OCI-LY7 (cell line): ENCODE measurements at places on chromosomes 4 and X.
A peak's percentile ranks its signal among the peaks of the same experiment; 100 is the strongest.

DNA sequence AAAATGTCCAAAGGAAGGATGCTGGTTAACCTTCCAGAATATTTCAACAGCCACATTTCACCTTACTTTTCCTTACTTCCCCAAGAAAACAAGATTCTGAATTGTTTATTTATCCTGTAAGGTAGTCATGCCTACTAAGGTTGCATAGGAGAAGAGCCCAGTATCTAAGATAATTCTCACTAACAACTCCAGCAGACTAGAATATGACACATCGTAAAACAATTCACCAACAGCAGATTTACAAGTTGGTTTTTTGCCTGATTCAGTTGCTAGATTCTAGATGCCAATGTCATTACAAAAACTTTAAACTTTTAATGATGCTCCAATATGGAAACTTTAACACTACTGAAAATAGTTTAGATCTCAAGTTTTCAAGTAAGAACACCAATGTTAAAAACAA, 176.4 kb downstream of the IL13RA2 start:
- DNase-seq = no peak

- DNase-seq = peak; percentile 82
Measured at GRCh38 chr4:140151699-140152012, 2.3 kb downstream of the MAML3 start.

DNA sequence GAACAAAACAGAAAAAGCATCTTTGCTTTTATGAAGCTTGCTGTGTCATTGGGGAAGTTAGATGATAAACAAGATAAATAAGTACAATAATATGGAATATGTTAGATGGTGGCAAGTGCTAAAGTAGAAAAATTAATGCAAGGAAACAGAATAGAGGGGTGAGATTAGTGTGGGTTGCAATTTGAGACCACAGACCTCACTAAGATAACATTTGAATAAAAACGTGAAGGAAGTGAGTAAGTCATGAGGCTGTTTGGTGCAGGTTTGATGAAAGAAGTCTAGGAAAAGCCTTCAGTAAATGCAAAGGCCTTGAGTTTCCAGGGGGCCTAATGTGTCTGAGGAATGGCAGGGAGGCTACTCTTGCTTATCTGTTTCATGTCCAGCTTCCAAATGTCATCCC, 102.5 kb downstream of the CFAP299 start:
- no peak for DNase-seq

GRCh38 chr4:26178854-26179253, 142.0 kb upstream of the RBPJ start:
- DNase-seq = no peak

DNA sequence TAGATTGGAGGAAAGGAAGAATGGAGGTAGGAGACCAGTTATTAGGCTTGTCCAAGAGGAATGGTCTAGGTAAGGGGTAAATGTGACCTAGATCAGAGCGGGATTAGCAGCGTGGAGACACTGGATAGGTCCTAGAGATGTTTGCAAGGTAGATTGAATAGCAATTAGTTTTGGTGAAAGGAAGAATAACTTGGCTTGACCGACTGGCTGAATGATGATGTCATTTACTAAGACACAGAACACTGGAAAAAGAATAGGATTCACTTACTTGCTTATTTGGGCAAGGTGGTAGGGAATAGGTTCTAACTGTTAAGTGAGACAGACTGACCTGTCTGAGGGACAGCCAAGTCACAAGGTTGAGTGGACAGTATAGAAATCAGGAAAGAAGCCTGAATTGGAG, 71.3 kb downstream of the VEGFC start:
- DNase-seq = no peak

DNA sequence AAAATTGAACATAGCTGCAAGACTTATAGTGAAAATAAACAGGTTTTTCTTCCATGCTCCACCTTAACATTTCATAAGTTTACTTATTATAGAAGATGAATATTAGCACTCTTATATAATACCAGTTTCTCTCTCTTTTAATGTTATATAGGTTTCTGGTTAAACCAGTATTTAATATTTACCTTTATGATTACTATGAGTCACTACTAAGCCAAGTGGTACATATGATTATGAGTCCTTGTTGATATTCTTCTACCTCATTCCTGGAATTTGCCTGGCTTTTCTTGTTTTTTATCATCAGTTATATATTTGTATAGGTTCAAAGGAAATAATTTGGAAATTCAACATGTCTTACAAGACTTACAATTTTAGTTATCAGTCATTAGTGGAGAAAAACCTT, 89.9 kb upstream of the MAOA start:
- no peak for DNase-seq

- DNase-seq = no peak
Measured at GRCh38 chr4:42225286-42225685, 72.8 kb upstream of the BEND4 start.

DNA sequence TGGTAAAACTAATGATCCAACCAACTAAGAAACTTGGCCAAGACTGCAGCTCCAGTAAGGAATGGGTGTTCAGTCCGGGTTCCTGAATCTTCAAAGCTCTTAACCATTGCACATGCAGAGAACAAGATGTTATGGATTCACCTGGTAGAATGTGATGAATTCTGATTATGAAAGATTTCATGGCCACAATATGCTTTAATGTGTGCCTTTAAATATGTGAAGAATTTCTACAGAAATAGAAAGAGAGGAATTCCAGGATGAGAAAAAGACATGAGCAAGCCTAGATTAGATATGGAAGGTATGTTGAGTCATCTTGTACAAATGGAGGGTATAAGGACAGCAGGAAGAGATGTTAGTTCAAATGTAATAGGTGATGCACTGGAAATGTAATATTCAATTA, 472.2 kb upstream of the TENM3 start:
- DNase-seq = no peak

GRCh38 chr4:189050643-189051042, 890.0 kb upstream of the FRG1 start:
- DNase-seq = no peak
